ENCODE measurements at places on chromosomes 16 and 17. TPM values are rescaled to one million over a fixed set of nuclear protein-coding genes. Genes with fewer than 3 reads are reported as not detected.

GRCh38 chr17:44221862-44222111, 2.3 kb upstream of the UBTF start:
- DNase-seq = no peak

DNA sequence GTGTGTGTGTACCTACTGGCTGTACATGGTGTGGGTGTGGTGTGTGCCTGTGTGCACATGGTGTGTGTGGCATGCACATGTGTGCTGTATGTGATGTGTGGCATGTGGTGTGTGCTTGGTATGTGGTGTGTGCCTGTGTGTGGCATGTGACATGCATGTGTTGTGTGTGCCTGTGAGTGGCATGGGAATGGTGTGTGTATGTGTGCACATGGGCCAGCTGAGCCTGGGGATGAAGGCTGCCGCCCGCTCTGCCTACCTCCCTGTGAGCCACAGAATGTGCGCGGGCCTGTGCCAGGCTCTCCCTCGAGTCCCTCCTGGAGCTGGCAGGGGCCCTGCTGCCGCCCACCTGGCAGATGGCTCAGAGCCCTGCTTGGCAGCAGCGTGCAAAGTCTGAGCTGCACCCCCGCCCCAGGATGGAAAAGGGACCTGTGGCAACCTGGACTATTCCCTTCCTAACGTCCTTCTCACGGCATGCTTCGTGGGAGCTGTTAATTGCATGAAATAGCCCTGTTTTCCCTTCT, 9.3 kb downstream of the PRSS27 start:
- DNase-seq = no peak

GRCh38 chr16:68704232-68704867, 32.7 kb upstream of the CDH1 start:
- DNase-seq = peak; percentile 93

GRCh38 chr17:9902120-9902519, 3.0 kb downstream of the RCVRN start:
- no peak for DNase-seq

DNA sequence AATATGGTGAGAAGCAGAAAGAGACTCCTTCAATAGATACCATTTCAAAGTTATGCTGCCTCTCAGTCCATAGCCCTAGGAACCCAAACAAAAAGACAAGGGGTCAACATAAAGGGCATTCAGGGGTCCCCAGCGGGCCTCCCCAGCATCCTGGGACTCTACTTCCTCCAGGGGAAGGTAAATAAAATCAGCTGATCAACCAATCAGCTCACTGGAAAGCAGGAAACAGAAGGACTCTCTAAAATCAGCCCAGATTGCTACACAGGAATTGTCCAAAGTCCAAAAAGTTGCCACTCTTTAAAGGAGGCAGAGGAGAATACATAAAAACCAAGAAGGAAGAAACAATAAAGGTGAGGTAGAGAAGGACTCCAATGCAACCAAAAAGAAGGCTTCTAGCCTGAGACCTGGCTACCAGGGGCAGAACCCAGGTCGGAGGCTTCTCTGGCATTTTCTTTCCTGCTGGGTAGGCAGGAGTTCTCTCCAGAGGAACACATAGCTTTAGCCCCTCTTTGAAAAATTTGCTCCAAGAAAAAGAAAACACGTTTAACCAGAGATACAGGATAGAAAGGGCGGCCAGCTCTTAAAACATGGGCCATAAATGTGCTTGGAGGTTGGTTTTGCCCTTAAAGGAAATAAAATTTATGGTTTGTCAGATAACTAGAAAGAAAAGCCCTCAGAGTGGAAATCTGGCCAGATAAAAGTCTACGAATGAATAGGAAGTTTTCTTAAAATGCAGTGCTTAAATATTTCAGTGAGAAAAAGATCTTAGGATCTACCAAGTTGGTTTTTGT, 404.6 kb downstream of the SOX9 start:
- DNase-seq = no peak

GRCh38 chr17:73203135-73203787, 10.4 kb downstream of the COG1 start:
- DNase-seq = no peak

DNA sequence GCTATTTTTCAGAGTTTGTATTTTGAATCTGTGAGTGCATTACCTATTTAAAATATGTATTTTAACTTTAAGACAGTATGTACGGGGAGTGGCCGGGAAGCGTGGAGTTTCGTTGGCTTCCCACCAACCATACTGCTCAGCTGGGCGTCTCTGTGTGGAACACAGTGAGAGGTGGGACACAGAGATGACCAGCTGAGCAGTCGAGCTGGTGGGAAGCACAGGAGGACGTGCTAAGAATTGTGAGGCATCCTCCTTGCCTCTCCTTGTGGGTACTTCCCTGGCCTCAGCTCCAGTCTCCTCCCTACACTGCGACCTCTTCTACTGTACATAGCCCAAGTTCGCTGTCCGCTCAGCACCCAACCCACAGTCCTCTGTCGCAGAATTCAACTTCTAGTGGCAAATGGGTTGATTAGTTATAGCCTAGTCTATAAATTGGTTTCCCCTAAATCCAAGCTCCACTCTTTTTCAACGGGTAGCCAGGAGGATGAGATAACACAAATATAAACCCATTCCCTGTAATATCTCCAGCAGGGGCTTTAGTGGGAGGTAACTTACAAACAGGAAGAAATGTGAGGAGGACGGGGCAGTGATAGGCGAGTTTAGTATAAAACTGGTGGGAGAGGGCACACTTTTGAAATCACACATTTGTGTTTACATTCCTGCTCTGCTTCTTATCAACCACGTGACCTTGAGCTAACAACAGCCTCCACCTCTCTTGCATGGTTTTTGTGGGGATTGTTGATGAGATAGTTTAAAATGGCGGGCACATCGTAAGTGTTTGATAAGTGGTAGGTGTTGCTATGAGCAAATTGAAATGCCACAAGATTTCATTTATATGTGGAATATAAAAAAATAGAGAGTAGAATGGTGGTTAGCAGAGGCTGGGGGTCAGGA, 211.9 kb upstream of the HS3ST3A1 start:
- no peak for DNase-seq

DNA sequence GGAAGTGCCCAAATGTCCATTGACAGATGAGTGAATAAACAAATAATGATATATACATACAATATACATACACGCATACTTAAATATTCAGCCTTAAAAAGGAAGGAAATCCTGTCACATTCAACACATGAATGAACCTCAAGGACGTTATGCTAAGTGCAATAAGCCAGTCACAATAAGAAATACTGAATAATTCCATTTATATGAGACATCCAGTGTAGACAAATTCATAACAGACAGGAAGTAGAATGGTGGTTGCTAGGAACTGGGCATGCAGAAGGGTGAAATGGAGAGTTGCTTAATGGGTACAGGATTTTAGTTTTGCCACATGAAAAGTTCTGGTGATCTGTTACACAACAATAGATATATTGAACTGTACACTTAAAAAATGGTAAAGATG, 8.8 kb upstream of the ITGB4 start:
- no peak for DNase-seq

DNA sequence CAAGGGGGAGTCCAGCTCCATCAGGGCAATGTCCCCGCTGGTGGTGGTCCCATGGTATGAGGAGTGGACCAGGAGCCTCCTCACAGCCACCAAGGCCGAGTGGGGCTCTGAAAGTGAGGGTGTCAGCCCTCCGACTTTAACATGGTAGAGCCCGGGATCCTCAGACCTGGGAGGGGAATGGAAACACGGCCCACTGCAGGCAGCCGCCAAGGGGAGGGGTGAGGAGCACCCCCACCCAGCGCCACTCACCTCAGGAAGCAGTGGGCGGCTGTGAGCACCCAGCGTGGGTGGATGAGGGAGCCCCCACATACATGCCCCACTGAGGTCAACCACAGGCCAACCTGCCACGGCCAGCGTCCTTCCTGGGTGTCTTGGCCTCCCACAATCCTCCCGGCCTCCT, 10.8 kb downstream of the ZG16B start:
- DNase-seq = no peak

DNA sequence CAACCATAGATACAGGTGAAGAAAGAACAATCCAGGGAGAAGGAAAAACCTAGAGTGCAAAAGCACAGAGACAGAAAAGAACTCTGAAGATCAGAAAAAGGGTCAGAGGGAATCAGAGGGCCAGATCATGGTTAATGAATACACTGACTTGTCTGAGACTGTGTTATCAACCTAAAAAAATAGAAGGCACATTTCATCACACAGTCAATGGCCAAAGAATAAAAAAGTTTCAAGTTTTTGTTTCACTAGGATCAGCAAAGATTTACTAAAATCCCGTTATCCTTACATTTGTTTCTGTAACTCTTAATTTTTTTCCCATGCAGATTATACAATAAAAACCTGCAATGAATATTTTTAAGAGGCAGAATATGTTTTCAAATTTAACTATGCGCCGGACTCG, 38.5 kb downstream of the CNOT1 start:
- no peak for DNase-seq

GRCh38 chr17:17837966-17838962, 1.5 kb upstream of the SREBF1 start:
- DNase-seq = peak; percentile 47

DNA sequence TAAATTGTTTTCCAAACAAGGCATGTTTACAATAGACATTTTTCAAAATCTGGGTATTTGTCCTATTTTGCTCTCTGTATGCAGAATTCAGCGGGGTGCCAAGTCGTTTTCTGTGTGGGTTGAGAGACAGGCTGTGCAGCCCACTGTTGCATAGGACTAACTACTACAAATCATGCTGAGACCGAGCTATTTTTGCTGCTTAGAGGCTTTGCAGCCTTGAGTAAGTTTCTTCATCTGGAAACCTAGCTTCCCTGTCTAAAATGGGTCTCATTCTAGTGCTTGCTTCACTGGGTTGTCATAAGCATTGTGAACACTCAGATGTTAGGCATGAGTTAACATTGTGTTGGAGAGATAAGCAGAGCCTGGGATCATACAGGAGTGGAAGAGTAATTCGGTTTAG, 1.3 kb downstream of the PRPSAP2 start:
- DNase-seq = no peak

DNA sequence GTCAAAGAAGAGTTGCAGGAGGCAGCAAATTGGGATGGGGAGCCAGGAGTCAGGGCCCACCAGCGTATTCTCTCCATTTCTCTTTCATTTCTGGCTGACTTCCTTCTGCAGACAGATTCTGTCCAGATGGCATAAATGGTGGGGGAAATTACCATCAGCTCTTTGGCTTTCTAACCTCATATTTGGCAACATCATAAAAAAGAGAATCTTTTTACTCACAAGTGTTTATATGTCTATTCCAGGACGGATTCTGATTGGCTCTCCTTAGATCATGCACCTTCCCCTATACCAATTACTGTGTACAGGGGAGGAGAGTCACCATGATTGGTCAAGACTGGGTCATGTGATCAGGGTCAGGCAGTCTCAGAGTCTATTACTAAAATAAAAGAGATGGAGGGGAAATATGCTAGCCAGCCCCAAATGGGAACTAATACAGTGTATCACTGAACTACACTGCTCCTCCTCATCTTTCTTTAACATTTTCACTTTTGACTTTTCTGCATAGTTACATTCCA, 537.1 kb upstream of the EEF2KMT start:
- no peak for DNase-seq

DNA sequence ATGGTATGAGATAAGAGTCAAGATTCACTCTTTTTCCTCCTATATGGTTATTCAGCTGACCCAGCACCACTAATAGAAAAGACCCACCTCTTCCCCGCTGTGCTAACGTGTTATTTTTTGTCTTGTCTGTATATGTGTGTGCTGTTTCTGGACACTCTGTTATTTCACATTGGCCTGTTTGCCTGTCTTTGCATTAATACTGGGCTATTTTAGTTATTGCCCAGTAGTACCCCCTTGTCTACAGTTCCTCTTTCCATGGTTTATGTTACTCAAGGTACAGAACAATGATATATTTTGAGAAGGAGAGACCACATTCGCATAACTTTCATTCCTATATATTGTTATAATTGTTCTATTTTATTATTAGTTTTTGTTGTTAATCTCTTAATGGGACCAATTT, 74.0 kb upstream of the SIAH1 start:
- no peak for DNase-seq

DHRS7B gene
- total RNA-seq = 15.6 TPM

RPL38 gene
- 1,273 TPM for total RNA-seq

FBXL16 gene
- 22.7 TPM for total RNA-seq

Measured in WTC11 (cell line).